ENCODE measurements at places on chromosomes 1 and 21.
A peak's percentile ranks its signal among the peaks of the same experiment; 100 is the strongest.

DNA sequence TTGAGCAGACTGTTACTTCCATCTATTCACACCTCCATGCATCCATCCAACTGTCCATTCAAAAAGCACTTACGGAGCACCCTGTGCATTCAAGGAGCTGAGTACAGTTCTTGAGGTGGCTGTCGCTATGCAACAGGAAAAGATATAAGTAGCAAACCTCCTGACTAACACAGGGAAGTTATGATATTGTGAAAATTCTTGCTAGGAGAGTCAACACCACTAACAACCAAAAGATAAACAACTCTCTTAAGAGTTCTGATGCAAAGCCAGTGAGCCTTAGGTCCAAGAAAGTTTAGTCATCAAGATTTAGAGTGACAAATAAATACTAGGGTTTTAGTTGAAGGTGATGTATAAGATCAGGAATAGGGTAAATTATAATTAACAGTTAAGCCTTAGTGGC is 44.5 kb upstream of the TRIM45 start:
- DNase-seq = peak; percentile 97

- peak; percentile 16 for DNase-seq
Observed at GRCh38 chr1:205774198-205775014, 876 bp downstream of the RAB29 start.

DNA sequence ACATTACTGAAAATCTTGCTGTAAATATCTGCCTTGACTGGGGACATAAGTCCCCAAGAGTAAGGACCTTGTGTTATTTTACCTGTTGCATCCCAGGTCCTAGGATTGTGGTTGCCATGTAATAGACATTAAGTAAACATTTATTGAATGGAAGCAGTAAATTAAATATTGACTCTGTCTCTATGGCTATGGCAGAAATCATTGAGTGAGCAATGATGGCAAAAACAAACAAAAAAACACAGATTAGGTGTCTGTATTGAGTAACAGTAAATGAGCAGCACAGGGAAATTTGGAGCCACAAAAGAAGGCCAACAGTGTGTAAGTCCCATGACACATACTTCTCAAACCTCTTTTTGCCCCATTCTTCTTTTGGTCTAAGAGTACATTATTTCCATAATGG is 240.4 kb downstream of the NFIA start:
- DNase-seq = peak; percentile 96

DNA sequence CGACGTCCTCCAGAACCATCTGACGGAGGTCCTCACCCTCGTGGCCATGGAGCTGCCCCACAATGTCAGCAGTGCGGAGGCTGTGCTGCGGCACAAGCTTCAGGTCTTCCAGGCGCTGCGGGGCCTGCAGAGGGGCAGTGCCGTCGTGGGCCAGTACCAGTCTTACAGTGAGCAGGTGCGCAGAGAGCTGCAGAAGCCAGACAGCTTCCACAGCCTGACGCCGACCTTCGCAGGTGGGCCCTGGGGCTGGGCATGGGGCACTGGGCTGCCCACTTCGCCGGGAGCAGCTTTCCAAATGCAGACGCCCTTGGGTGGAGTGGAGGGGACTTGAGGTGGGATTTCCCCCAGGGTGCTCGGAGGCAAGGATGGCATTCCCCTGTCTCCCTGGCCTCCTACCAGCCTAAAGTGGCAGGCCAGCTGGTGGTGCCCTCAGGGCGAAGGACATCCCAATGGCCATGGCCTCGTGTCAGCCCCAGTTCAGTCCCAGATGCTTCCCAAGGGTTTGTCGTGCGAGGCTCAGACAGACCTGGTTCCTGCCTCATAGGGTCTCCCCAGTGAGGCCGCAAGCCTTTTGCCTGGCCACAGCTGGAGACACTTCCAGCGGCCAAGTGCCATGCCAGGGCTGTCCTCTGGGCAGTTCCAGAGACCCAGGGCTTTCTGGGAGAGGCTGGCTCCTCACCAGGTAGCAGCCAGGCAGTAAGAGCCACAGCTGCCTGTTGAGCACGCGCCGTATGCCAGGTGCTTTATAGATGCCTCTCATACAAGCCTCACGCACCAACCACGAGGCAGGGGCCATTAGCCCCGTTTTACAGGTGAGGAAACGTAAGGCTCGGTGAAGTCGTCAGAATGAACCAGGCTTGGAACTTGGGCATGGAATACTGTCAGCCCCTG is 27.8 kb downstream of the H6PD start:
- no peak for DNase-seq

DNA sequence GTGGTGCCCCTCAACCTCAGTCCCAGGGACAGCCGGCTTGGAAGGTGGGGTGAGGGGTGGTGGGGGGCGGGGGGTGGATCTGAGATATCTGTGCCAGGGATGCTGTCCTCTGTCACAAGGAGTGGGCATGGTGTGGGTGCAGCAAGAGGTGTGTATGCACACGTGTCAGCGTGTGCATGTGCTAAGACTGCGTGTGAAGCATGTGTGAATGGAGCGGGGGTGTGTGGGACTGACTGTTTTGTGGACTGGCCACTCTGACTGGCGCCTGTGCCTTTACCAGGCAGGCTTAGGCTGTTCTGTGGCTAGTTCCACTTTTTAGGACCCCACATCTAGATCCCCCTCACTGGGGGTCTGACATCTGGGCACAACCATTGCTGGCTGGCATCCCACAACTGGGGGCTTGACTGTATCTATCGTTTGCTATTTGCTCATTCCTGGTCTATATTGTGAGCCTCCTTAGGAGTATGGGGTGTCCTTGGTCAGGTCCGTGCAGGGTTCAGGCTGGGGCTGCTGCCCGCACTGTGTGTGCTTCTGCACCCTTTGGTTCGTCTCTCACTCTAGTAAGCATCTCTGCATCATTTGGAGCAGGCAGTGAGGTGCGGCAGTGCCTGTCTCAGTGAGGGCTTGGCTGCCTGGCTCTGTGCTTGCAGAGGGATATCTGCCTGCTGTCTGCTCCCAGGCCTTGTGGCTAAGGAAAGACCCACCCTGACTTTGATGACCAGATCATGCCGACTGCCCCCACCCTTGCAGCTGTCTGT is 1.9 kb downstream of the AMPD2 start:
- no peak for DNase-seq

All from bronchial epithelial cell (primary cell).